DMS79 treated with DMSO at 0.1 percent for 48 hours (cell line): ENCODE measurements at places on chromosomes 16 and 17.
A peak's percentile ranks its signal among the peaks of the same experiment; 100 is the strongest.

DNA sequence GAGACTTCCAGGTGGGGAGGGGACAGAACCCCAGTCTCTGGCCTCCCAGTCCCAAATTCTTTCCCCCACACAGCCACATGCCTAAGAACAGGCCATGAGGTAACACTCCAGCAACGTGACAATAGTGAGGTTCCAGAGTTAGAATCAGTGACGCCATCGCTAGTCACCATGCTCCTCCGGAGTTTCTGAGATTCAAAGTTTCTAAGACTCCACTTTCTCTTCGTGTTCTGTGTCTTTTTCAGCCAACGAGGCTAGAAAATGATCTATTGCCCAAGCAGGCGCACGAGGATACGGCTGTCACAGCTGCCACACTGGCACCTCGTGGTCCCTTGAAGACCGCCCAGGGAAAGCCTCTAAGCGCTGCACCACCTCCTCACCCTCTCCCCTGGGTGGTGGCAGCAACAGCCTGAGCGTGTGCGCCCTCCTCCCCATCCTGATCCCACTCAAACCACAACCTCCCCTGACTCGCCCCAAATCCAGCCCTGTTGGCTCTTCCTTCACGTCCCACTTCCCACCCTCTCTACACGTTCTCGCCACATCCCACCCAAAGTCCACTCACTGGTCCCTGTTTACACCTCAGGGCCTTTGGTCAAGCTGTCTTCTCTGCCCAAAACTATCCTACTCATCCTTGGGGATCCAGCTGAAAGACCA, 1.0 kb downstream of the MCRIP1 start:
- no peak for DNase-seq

- DNase-seq: no peak
Observed at GRCh38 chr16:24737391-24737871, 8.0 kb downstream of the TNRC6A start.

GRCh38 chr17:6255322-6255721, 179.6 kb downstream of the AIPL1 start:
- DNase-seq: no peak

- no peak for DNase-seq
Observed at GRCh38 chr16:10990378-10990777, 46.0 kb downstream of the CLEC16A start.

DNA sequence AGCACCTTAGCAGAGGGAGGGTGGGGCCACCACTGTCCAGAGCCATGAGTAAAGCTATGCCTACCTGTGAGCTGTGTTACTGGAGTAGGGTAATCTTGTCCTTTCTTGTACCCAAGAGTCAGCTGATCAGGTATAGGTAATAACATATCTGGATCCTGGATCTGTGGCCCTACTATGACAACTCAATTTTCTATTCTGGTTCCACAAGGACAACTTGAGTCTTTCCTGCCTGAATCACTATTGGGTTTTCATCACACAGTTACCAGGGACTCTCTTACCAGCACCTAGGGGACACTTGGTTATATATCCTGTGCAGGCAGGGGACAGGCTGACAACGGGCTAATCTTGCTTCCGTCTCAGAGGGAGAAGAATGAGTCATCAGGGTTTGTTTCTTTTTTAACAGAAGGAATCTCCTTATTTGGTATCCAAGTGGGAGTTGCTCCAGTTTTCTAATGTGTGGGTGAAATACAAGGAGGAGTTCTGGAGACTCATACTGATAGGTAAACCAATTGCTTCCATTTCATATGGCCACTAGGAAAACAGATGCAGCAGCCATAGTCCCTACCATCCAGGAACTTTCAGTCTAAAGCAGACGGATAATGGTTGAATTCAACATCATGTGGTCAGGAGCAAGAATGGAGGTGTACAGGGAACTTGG, 6.8 kb downstream of the ZNF267 start:
- no peak for DNase-seq

DNA sequence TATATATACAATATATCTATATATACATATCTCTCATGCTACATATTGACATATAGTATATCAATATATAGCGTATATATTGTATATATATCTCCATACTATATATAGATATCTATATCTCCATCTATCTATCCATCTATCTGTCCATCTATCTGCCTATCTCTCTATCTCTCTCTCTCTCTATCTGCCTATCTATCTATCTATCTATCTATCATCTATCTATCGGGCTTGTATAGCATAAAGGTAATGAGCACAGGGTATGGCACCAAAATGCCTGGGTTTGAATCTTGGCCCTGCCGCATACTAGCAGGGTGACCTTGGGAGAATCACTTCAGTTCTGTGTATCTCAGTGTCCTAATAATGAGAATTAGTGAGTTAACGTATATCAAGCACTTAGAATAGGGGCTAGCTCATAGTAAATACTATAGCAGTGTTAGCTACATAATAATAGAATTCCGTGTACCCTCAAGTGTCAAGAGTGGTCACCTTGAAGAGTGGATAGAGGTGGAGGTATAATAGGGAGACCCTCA, 1.5 kb downstream of the ST6GALNAC1 start:
- DNase-seq: no peak

GRCh38 chr17:69921046-69921445, 154.0 kb upstream of the KCNJ16 start:
- DNase-seq: no peak

DNA sequence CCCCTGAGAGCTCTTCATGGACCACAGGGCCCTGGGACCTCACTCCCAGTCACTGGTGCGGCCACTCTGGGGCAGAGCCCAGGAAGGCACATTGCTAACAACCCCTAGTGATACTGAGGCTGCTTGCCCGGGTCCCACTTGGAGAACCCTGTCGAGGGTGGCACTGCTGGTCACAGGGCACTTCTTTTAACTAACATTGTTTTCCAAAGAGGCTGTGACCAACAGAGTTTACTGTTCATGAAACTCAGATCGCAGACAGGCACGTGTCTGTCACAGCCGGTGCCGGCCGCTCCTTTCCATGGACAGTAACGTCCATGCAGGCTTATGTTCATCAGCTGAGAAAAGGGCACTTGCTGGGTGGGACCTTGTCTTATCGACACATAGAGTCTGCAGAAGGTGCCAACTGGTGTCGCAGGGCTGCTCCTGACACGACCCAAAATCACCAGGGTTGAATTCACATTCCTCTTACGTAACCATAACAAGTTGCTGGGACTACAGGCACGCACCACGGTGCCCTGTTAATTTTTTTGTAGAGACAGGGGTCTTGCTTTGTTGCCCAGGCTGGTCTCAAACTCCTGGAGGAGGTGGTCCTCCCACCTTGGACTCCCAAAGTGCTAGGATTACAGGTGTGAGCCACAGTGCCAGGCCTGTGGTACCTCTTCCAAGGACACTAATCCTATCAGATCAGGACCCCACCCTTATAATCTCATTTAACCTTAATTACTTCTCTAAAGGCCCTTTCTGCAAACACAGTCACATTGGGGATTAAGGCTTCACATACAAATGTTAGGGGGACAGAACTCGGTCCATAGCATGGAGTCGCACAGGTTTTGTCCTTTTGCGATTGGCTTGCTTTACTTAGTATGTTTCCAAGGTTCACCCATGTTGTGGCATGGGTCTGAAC, 1.2 kb upstream of the ZC3H18 start:
- no peak for DNase-seq

- DNase-seq: no peak
Observed at GRCh38 chr16:89536886-89537548, 23.5 kb upstream of the RPL13 start.

DNA sequence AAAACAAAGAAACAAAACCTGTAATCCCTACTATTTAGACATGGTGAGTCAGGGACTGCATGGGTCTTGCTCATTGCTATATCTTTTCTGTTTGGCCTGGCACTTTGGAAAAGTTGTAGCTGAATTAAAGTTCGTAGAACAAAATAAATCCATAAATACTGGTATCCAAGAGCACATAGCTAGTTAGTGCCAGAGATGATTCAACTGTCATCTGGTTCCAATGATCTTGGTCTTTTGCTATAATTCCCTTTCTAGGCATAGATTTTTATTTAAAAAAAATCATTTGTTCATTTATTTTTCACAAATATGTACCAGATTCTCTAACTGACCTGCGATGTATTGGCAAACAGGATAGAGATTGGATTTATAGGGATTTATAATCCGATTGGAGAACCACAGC, 1436.1 kb upstream of the GOT2 start:
- no peak for DNase-seq

DNA sequence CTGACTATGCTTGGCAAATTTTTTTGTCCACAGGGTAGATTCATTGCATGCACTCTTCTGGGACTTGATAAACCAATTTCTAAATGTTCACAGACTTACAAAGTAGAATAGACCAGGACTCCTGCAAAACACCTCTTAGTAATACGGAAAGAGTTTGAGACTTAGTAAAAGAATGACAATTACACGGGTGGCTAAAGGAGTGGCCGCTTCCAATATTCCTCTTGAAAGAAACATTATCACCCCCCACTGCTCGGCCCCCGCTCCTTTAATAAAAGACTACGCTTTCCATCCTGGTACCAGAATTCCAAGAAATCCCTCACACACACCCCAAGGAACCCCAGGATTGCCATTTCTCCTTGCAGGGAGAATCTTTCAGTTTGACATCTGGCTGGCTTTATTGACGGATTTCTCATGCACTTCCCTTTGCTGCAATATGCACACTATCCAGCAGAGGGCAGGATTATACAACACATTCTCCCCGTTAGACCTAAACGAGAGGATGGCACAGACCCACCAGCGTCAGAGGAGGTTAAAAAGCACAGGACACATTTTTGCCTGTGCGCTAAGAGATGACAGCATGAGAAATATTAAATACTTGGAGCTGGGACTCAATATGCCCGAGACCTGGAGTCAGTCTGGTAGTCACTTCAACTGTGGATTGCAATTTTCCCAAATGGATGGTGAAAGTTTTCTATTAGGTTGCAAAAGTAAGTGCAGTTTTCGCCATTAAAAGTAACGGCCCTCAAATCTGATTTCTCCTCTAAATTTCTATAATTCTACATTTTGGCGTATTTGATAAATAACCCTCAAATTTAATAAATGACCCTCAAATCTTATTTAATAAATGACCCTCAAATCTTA, 46.6 kb upstream of the NUDT7 start:
- peak; percentile 6 for DNase-seq

DNA sequence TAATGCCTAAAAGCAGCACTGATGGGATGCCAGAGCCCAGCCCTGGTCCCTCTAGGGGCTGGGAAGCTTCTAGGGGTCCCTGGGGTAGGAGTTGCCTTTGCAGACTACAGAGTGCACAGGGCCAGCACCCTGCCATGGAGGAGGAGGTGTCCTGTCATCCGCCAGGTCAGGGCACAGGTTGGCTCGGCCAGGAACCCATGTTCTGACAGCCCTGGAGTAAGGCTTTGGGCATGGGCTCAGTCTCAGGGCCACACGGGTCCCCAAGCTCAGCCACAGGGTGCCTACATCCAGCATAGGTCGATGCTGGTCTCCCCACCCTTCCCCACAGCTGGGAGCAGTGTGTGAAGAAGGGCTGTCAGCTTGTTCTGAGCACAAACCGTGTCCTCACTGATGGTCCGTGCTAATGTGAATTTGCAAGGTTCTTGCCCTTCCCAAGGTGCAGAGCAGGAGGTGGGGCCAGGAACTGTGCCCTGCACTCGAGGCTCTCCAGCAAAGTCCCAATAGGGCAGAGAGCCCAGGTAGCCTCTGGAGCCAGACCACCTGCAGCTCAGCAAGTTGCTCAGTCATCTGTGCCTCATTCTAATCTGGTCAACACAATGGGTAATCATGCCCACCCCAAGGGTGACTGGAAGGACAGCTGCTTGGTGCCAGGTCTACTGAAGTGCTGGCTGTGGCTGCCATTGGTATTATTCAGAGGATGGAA, 72.8 kb downstream of the AMFR start:
- DNase-seq: no peak

DNA sequence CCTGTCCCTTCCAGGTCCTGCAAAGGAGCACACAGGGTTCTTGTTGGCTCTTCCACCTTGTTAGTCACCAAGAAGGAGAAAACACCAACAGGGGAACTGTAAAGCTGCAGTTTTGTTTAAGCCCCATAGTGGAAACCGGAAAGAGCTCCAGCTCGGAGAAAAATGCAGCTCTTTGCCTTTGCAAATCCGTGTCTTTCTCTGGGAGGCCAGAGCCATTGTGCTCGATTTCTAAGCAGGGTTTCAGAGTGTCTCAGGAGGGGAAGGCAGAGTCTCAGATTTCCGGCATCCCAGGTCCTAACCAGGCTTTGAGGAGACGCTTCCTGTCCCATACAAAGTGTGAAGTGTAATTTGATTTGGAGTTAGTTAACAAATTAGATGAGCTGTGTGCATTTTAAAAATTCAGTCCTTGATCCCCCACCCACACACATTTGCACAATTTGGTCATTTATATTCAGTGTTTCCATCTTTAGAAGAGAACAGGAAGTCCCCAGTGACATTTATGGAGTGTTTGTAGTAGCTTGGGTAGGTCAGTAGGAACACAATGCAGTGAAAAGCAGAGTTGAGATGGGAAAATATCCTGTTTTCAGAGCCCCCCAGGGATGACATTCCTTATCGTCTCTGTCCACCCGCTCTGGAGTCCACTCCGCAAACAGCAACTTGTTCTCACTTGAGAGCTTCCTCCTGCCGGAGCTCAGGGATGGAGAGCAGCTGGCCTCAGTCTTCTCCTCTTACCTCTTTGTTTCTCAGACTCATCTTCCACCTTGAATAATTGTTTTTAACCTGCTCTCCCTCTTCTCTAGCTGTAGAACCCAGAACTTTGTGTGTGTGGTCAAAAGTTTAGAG, 331.9 kb downstream of the SEC14L1 start:
- peak; percentile 65 for DNase-seq

DNA sequence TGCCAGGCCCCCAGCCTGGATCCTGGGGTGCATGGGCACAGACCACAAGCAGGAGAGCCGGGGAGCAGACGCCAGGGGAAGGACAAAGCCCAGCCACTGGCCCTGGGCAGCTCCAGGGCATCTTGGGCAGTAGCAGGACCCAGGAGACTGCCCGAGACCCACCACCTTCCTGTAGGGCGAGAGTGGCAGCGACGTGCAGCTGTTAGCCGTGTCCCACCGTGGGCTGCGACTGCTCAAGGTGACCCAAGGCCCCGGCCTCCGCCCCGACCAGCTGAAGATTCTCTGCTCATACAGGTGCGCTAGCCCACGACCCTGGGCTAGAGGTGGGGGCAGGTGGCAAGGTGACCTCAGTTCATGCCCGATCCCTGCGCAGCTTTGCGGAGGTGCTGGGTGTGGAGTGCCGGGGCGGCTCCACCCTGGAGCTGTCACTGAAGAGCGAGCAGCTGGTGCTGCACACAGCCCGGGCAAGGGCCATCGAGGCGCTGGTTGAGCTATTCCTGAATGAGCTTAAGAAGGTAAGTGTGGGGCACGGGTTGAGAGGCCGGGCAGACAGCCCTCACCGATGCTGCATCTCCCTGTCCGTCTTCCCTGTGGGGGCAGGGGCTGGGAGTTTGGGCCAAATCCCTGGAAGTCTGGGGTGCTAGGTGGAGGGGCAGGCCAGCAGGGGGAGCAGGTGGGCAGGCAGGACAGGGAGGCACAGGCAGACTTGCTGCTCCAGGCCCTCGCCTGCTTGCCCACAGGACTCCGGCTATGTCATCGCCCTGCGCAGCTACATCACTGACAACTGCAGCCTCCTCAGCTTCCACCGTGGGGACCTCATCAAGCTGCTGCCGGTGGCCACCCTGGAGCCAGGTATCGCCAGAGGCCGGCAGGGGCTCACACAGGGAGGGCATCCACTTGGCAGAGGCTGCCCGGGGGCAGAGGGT, 13.5 kb upstream of the SMIM5 start:
- DNase-seq: peak; percentile 9

- no peak for DNase-seq
Observed at GRCh38 chr17:37761059-37761458, 16.2 kb upstream of the HNF1B start.
